ENCODE measurements at places on chromosomes 16 and 17. TPM values are rescaled to one million over a fixed set of nuclear protein-coding genes. Genes with fewer than 3 reads are reported as not detected.
A peak's percentile ranks its signal among the peaks of the same experiment; 100 is the strongest.

GRCh38 chr16:87145181-87146176 lies 171.7 kb downstream of the C16orf95 start:
- no peak for DNase-seq

DNA sequence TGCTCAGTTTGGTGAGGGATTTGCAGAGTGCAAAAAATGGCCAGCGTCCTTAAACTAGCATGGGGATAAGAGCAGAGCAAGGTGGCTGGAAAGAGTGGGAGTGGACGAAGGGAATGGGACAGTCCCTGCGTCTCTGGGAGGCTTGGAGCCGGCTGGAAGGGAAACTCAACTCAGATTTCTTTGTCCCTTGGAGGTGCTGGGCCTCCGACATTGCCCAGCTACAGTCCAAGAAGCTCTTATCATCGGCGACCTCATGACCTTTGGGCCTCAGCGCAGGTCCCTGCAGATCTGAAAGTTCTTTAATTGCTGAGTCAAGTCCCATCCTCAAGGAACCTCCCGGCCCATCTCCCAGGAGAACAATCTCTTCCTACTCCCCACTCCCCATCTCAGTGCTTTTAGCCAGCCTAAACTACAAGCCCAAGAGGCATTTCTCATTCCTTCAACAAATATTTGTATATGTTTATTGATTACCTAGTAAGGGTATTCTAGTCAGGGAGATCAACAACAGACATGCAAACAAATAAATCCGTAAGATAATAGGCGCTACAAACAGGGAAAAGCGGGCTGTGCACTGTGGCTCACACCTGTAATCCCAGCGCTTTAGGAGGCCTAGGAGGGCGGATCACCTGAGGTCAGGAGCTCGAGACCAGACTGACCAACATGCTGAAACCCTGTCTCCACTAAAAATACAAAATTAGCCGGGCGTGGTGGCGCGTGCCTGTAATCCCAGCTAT lies 985 bp upstream of the TMEM107 start:
- DNase-seq = no peak

DNA sequence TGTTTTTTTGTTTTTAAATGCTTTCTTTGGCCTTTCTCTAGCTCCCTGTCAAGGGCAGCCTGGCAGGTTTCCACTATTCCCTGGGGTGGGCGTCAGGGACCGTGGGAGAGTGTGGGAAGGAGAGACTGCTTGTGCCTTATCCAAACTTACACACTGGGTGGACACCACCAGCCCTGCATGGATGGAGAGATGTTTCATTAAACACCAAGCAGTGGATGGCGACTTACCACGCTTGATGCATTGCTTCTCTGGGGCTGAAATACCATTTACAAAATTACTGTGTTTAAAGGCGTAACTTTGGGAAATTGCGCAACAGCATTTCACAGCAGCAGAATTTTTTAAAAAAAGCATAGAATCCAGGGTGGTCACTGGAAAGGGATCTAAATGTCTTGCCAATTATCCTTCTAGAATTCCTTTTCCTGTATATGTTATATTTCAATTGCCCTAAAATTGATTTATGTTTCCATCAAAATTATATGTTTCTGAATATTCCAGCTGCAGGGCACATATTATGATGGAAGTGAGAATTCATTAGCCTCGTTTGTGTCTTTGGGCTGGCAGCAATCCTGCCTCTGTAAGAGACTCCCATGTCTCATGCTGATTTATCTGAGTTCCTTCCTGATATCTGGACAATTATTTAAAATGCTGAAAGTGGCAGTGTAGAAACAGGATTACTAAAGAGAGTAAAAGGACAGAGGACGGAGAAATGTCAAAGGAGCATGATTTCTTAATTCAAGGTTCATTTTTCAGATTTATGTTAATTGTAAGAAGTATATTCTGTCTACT lies 247.3 kb downstream of the GRIN2A start:
- no peak for DNase-seq

- DNase-seq = peak; percentile 99
These were observed at the start of gene RPL23 for GRCh38 chr17:38853292-38854219. Gene RPL23, minus strand, starts transcription at chr17:38853721. Its CDS starts 11 bp downstream, at chr17:38853710.

TBC1D26 gene
- 12.0 TPM for total RNA-seq

DNA sequence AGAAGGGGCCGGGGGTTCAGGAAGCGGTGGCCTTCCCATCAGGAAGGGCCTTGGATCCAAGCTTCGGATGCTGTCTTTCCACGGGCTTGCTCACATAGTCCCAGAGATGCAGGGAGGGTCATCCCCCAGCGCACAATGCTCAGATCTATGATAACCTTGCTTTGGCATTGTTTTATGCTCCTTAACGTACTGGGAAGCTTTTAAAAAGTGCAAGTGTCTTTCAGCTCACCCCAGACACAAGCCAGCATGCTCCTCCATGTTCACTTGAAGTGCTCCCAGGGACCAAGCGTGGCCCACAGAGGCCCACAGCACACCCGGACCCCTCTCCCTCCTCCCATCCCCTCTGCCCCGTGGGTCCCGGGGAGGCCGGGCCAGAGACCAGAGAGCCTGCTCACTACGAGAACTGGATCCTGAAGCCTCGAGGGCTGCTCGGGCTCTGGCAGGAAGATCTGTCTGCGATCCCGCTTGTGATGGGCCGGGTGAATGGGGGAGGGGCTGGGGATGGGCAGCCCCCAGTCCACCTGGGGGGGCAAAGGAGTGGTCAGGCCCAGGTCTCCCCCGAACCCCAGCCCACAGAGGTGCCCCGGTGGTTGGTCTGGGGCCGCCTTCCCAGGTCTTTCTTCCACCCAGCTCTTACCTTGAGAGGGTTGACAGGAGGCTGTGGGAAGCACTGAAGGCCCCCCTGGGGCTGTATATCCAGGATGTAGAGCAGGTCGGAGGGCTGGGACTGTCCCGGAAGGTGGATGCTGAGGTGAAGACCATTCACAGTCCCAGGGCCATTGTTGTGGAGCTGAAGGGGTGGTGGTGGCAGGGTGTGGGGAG lies 11.8 kb upstream of the FAM171A2 start:
- DNase-seq = no peak

GRCh38 chr17:43723697-43724359 lies 34.8 kb downstream of the SOST start:
- no peak for DNase-seq

- DNase-seq = no peak
These were observed 10.3 kb downstream of the NUPR1 start for GRCh38 chr16:28528463-28528867.

- no peak for DNase-seq
These were observed 693.0 kb upstream of the SOX9 start for GRCh38 chr17:71427801-71428200.

GRCh38 chr17:32822996-32823395 lies 53.9 kb downstream of the MYO1D start:
- DNase-seq = no peak

OMG gene
- total RNA-seq = 9.9 TPM

- DNase-seq = no peak
These were observed 8.4 kb upstream of the PIEZO1 start for GRCh38 chr16:88793251-88793954.

COL1A1 gene
- total RNA-seq = 6,804 TPM

DNA sequence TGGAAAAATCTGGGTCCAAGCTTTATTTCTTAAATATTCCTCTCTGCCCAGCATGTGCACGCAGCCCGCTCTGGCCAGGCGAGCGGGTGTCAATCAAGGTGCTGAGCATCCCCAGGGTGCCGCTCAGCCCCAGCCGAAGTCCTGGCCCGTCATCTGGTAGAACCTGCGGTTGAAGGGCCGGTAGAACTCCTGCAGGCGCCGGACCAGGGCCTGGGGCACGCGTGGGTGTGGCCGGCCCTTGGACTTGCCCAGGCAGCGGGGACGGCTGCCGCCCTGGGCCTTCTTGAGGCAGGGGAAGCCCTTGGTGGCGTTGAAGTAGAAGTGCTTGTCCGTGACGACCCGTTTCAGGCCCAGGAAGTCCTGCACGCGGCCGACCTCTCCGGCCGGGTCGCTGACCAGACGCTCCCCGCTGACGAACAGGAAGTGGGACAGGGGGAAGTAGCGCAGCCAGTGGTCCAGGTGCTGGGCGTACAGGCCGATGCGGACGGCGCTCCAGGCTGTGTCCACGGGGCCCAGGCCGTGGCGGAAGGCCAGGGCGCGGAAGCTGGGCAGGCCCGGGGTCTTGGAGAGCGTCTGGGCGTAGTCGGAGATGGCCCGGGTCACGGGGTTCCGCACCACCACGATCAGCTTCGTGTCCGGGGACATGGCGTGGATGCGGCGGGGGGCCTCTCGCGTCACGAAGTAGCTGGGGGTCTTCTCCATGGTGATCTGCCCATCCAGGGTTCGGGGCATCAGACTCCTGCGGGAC lies 6.6 kb downstream of the HS3ST6 start:
- DNase-seq = no peak

DNA sequence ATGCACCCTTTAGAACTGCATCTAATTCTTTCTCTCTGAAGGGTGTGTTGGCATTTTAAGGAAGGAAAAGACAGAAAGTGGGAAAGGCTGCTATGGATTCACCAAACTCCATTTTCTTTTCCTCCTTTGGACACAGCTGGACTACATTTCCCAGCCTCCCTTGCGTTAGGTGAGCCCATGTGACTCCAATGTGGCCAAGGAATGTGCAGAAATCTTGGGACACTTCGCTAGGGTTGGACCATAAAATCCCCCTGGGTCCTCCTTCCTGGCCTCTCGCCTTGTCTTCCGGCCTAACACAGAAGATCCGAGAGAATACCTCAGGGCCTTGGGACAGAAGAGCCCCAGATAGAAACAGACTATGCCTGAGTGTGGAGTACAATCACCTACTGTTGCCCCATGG lies 56.3 kb downstream of the ABCC12 start:
- DNase-seq = no peak

UNC45B gene
- total RNA-seq = 0.24 TPM

DNA sequence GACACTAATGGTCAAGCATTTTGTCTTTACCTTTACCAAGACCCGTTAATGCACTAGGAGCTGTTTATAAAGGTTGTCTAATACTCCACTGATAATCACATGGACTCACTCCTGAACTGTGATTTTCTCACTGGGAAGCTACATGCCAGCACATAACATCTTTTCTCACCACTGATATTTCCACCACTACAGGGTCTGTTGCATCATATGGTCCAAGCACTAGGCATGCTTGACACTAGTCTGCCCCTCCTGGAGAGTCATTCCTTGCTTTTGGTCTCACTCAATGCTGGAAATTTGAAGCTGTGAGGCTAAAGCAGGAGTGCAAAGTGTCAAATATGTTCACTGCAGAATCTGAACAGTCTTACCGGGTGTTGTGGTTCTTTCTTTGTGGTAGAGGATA lies 1576.8 kb downstream of the CDH8 start:
- no peak for DNase-seq

KRT33A gene
- 1.4 TPM for total RNA-seq

DNA sequence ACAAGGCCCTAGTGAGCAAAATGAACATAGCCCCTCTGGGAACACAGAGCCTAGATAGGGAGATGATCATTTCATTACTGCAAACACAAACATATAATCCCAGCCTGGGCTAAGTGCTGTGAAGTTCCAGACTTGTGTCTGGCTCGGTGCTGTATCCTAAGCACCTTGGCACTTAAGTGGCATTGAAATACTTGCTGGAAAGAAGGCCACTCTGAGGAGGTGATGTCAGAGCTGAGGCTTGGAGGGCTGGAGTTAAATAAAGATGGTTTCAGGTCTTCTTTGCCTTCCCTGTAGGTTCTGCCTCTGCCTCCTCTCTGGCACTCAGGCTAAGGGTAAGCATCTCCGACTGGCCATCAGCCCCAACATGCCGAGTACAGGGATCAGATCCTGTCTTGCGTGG lies 2.4 kb upstream of the CACNA1G start:
- no peak for DNase-seq
